ENCODE measurements at places on chromosomes 4 and X. TPM values are rescaled to one million over a fixed set of nuclear protein-coding genes. Genes with fewer than 3 reads are reported as not detected.

Gene CCNQ
- 17.8 TPM for total RNA-seq

Gene CYLC1
- not detected for total RNA-seq

Gene RTL9
- total RNA-seq, result not detected

Gene C4orf36
- not detected for total RNA-seq

Gene PDZD4
- total RNA-seq, result 7.2 TPM

Gene TCEAL2
- total RNA-seq, result 7.6 TPM

Gene RNF175
- total RNA-seq, result 1.3 TPM

Gene GNL3L
- total RNA-seq, result 12.1 TPM

Gene USP17L17
- total RNA-seq, result not detected

Gene CFP
- not detected for total RNA-seq

Gene GPR143
- total RNA-seq, result not detected

Gene PHF8
- 13.8 TPM for total RNA-seq

Gene WAS
- total RNA-seq, result 2.4 TPM

Gene UVSSA
- total RNA-seq, result 103 TPM

Gene SAGE1
- not detected for total RNA-seq

Gene MMRN1
- 0.58 TPM for total RNA-seq

Gene FAM114A1
- 101 TPM for total RNA-seq
